ENCODE measurements at places on chromosomes 7 and 10.

DNA sequence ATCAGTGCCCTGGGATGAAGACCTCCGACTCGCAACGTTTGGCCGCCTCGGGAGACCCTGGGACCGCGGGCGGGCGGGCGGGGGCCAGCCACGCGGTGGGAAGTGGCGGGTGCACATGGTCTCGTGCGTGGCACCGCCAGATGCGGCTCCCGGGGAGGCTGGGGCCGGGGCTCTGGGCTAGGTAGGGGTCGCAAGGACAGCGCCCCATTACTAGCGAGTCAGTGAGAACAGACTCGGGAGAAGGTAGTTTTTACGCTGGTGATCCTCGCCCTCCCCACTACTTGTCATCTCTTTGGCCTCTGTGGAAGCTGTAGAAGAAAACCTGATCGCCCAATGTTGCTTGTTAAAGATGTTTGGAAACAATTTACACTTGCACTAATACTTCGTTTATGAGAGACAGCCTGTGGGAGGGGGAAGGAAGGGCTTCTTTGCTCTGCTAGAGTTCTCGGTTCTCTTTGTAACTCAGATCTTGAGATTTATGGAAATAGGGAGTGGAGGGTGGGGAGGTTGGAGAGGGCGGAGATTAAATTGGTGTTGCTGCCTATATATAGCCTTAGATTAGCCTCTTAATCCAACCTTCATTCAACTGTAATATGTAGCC lies 591 bp downstream of the BZW2 start:
- no peak for DNase-seq

- no peak for DNase-seq
Measured at GRCh38 chr10:123847686-123848432, 43.7 kb downstream of the CPXM2 start.

DNA sequence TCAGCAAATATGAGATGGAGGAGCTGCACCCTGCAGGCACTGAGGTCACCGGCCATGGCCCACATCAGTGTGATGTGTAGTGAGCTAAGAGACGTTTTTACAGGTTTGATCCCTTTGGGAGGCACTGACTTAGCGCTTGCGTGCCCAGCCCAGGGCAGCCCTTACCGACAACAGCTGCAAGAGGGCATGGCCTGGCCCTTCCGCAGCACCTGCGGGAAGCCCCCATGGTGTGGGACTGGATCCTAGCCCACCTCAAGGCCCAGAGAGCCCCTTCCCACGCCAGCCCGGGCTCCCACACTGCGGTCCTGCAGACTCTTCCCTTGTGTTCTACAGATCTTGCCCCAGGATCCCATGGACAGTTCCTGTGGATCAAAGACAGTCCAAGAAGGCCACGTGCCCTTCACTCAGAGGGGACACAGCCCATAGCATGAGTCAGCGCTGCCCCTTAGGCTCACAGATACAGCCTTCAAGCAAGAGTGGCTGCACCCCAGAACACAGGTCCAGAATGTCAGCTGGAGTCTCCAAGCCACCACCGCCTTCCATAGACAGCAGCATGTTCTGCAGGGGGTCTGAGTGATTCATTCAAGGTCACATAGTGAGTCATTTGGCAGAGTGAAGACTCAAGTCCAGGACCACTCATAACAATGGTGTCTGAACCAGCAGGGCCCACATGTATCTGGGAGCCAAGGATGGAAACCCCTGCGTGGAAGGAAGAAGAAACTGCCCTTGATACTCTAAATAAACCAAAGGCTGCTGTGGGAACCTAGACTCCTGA lies 25.4 kb downstream of the TLL2 start:
- no peak for DNase-seq

DNA sequence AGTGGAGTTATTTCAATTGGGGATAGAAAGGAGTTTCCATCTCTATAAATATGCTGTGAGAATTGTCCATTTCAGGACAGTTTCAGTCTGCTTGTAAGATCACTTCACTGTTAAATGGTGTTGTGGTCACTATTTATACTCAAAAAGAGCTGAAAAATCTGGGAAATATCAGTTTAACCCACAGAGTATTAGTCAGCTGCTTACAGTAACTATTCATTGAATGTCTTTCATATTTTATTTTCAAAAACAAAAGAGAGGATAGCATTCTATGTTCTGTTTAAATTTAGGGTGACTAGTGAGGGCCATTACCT lies 85.4 kb upstream of the PLXDC2 start:
- DNase-seq = no peak

- DNase-seq = no peak
Measured at GRCh38 chr10:99523251-99523773, 9.4 kb upstream of the NKX2-3 start.

GRCh38 chr10:11407939-11408338 lies 203.5 kb downstream of the USP6NL start:
- DNase-seq = no peak
